ENCODE measurements at places on chromosomes 16 and 17.

- no peak for DNase-seq
Measured at GRCh38 chr16:71724320-71724751, at the start of gene PHLPP2. TSS of gene PHLPP2 (minus strand) at chr16:71724701. CDS start at chr16:71714795, 9,906 bp downstream.

- peak; percentile 14 for DNase-seq
Measured at GRCh38 chr17:70563281-70563820, 394.0 kb downstream of the KCNJ2 start.

DNA sequence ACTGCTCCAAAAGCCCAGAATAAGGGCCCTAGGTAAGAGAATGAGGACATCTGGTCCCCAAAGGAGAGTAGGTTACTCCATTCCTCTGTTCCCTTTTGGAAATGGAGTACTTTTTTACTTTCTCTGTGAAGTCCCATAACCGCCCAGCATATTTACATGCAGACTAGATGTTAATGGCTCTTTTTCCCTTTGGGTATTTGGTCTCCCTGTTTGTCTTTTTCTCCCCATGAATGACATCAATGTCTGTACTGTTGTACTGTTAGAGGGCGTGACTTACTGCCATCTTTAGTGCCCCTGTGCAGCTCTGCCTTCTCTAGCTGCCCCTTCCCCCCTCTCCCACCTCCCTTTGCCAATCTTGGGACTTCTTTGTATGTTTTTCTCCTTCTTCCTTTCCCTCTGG is 19.0 kb downstream of the GPR179 start:
- DNase-seq = no peak

DNA sequence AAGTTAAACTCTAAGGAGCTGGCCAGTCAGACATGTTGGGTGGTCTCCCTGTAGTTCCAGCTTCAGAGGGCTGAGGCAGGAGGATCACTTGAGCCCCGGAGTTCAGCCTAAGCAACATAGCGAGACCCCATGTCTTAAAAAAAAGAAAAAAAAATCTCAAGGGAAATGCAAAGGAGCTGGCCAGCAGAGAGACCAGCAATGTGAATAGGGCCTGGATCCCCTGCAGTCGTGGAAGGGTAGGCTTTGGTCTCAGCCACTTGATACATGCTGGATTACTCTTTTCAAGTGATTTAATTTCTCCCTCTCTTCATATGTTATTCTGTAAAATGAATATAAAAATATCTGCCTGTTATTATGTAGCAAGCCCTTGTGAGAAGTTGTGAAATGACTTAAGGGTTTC is 207.7 kb downstream of the SPECC1 start:
- DNase-seq = no peak

DNA sequence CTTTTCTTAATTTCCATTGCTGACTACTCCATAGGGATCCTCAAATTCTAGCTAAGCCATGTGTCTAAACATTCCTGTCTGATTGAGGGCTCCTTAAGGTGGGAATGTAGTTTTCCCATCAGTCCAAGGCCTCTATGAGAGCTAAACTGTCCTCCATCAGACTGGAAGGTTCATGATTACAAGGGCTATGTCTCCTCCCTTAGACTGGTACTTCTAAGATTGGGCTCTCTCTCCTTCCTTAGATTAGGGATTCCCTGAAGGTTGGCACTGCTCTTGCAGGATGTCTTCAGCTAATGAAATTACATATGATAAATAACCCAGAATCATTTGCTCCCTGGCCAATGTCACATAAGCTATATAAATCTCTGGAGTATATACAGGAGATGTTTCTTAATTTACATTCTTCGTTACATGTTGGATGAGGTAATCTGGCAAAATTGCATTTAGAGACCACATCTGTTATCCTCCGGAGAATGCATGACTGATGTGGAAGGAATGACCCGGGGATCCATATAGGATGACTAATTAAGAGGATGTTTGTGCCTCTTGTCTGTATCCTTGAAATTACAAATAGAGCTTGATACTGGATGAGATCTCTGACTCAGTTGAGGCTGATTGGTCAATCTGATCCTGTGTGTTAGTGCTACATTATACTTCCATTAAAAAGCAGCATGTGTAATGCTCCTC is 14.2 kb downstream of the B4GALNT2 start:
- DNase-seq = peak; percentile 88

GRCh38 chr16:31880322-31880979 is 6.8 kb downstream of the ZNF267 start:
- DNase-seq = peak; percentile 64

DNA sequence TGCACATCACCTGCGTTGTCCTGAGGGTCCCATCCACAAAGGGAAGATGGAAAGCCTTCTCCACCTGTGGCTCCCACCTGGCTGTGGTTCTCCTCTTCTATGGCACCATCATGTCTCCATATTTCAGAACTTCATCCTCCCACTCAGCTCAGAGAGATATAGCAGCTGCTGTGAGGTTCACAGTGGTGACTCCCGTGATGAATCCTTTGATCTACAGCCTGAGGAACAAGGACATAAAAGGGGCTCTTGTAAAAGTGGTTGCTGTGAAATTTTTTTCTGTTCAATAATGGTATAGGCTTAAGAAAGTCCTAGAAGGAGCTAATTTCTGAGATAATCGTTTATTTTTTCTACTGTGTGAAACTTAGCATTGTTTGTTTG is 18.7 kb downstream of the ZNF200 start:
- no peak for DNase-seq

DNA sequence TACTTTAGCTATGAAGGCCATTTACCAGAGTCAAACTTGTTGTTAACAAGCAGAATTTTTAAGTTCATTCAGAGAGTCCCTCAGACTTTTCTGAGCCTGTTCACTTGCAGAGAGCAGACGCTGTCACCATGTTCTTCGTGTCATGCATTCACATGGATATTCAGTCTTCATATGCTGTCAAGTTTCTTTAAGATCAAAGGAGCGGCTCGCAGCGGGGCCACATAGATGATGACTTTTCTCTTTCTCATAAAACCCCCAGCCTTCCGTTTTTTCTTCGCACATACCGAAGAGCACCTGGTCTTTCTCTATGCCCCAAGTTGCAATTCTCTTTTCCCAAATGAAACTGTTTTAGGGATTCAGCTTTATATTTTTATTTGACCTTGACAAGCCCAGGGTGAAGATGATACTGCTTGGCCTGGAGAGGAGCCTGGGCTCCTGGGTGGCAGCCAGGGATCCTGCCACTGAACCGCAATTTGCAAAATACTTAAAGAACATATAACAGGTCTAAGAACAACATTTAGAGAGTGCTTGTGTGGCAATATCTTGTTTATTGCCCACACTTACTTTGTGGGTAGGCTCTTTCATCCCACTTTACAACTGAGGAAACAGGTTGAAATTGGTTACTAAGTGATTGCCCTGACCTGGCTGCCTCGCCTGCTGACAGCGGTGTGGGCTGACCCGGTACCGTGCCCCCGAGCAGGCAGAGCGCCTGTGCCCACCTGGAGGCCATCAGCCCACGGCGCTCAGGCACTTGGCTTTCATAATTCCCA is 22.9 kb downstream of the SEC14L1 start:
- DNase-seq = no peak

GRCh38 chr16:78894886-78895285 is 705.7 kb downstream of the MAF start:
- DNase-seq = no peak

DNA sequence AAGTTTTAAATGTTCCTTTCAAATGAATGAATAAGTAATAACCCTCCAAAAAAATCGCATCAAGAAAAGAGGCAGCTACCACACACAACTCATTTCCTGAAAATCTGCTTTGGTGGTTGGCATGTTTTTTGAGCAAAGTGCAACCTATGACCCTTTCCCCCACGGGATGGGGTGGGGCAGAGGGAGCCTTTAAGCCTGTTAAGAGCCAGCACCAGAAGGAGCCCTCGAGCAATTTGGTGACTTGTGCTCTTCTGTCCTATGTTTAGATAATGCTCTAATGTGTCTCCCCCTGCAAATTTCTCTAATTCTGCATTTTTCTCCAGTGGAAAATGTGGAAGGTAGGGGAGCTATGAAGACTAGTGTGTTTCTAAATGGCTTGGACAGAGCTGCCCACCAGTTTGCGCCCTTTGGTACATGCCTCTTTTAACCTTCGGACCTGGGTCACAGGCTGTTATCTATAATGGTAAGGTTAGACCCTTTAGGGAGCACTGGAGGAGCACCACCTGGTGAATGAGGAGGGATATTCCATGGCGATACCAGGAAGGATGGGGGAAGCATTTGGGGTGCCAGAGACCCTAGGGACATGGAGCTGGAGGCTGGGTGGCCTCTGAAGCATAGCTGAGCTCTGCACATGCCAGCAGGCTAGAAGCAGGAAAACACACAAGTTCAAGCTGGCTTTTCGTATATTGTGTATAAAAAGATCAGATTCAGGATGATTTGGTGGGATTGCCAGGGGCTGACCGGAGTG is 1.6 kb downstream of the PYCARD start:
- peak; percentile 36 for DNase-seq

DNA sequence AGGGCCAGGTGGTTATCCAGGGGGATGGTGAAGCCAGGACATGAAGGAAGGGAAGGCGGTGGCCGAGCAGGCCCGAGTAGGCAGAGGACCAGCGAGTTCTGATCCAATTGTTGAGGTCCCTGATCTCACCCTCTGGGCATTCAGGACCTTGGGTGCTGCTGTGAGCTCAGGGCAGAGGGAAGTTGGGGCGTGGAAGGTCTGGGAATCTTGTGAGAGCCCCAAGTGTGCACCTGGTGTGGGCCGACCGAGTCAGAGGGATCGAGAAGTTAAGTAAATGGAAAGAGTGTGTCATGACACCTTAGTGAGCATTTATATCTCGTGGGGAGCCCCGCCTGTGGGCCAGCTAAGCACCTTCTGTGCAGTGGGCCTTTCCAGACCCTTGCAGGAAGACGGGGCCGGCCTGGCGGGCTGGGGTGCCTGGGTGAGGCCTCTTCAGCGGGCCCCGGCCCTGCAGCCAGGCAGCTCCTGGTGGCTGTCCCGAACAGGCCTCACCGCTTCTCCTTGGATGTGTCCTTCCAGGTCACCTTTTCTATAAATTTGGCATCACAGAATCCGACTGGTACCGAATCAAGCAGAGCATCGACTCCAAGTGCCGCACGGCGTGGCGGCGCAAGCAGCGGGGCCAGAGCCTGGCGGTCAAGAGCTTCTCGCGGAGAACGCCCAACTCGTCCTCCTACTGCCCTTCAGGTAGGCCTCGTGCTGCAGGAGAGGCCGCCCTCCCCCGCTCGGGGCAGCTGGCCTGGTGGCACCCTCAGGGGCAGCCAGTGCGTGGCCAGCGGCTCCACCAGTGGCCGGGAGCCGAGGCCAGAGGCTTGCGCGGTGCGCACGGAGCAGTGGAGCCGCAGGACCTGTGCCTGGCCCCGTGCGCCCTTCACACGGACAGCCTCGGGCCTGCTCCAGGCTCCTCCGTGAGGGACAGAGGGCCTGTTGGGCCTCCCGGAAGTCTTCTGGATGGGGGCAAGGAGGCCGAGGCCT is 76.0 kb downstream of the BANP start:
- no peak for DNase-seq

DNA sequence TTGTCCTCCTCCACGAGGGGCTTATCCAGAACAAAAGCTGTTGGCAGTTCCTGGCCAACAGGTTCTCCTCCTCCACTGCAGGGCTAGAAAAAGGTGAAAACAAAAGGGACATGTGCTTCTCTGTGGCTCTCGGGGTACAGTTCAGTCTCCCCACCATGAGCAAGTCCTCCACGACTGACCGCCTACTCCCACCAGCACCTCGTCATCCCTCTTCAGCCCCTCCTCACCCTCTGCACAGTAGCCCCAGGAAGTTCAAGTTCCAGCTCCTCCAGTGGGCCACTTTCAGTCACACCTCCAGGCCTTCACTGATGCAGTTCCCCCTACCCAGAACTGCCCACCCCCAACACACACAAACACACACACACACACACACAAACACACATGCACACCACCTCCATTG is 19.4 kb downstream of the KRT9 start:
- DNase-seq = no peak

DNA sequence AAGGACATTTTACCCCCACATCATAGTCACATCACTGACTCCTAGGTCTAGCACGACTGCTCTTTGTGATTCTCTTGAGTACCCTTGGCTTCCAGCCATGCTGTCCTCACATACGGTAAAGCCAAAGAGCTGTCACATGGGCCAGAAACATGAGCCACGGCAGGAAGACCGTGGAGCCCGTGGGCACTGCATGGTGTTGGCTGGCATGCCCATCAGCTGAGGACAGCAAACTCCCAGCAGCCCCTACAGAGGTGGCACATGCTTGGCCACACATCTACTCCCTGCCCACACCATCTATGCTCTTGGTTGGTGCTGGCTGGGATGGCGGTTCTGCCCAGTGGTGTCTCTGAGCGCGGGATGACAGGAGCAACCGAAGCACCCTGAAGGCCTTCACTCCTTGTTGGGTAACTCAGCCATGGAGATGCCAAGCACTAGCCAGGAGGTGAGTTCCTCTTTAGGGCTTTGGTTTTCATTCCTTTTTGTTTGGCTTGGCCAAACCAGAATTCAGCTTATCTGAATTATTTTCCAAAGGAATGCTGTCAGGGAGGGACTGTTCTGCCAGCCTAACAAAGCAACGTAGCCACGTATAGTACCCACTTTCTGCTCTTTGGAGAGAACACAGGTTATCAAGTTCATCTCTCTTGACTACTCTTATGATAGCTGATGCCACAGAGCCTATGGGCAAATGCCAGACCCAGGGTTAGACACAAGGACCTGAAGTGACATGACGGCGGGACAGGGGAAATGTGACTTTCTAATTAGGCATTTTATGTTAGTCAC is 10.0 kb downstream of the TNFAIP1 start:
- no peak for DNase-seq

DNA sequence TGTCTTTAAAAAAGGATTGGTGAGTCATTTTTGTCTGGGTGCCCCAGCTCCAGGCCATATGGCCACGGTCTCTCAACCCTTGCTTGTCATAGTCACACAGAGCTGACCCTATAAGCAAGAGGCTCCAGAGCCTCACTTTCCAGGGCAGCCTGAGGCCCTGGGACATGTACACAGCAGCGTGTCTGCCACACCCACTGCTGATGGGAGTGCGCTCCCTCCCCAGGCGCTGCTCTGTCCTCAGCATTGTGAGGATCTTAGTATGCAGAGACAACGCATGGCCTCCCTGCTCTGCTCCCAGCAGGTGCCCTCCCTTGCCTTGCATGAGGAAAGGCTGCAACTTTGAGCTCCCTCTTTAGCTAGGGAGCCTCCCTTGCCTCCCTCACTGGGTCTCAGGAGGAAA is 80.8 kb upstream of the CRHR1 start:
- DNase-seq = no peak

DNA sequence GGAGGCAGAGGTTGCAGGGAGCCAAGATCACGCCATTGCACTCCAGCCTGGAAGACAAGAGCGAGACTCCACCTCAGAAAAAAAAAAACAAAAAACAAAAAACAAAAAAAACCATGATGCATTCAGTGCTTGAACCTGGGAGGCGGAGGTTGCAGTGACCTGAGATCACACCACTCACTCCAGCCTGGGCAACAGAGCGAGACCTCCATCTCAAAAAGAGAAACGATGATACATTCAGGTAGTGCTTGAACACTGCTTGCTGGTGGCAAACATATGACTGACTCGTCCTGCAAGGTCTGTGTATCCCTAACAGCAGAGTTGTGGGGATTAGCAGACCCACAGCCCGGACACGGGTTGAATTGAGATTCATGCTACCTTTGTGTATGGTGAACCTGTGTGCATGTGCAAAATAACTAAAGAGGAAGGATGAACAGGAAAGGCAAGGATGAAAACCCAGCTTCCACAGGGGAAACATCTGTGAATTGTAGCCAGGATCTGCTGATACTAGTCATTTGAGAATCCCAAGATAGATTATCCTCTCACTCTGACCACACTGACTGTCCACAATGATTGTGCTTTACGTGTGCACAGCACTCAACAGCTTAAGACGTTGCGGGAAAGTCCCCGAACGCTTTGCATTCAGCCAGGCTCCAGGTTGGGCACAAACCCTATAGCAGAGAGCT is 52.4 kb upstream of the MRPS23 start:
- DNase-seq = no peak
